NCI-H524 (cell line): ENCODE measurements at places on chromosomes 2 and 18.

GRCh38 chr2:26414311-26414710 is 12.6 kb downstream of the DRC1 start:
- peak; percentile 28 for DNase-seq

GRCh38 chr2:236178890-236179235 is 10.7 kb upstream of the GBX2 start:
- DNase-seq: no peak

DNA sequence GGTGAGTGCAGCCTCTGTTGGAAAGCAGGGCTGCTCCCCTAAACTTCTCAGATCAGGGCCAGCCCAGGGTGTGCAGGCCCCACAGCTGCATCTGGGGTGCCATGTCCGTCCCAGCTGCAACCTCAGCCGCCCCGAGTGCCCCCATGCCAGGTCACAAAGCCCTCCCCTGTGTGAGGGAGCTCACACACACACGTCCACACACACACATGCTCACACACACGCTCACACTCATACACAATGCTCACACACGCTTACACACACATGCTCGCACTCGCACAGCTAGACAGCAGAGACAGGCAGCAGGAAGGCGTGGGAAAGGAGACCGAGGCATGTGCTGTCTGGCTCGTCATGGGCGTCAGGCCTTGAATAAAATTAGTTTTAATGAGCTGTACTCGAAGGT is 55.4 kb downstream of the ADI1 start:
- no peak for DNase-seq

- no peak for DNase-seq
Measured at GRCh38 chr2:159186462-159186861, 100.0 kb downstream of the WDSUB1 start.

GRCh38 chr18:10487154-10487553 is 32.7 kb downstream of the APCDD1 start:
- DNase-seq: peak; percentile 52

DNA sequence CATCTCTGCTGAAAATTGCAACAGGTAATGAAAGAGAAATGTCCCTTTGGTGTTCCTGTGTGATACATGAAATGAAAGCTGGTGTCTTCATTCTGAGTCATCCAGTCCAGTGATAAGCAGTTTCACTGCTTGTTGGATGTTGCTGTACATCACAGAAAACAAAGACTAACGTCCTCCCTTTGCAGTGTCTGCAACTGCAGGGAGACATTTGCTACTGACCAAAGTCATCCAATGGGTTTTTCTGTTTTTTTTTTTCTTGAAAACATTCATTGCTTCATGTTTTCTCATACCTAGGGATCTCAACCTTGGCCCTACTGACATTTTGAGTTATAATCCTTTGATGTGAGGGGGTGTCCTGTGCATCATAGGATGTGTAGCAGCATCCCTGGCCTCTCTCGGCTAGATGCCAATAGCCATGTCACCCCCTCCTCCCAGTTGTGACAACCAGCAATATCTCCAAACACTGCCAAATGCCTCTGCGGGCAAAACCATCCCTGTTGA is 63.6 kb upstream of the FZD5 start:
- DNase-seq: no peak

GRCh38 chr2:27133195-27133875 is 1.1 kb downstream of the PREB start:
- no peak for DNase-seq

DNA sequence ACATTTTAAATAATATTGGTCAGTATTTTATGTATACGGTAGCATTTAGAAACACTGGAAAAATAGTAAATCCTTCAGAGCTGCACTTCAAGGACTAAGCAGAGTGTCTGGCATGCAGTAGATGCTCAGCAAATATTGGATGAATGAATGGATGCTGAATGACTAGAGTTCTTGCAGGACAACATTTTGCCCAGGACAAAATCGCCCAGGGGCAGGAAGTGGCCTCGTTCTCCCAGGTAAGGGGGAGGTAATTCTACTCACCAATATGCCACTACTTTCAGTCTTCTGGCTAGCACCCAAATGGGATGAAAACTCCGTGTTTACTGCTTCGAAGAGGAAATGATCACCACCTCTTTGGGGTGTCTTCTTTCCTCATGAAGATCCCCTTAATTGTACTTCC is 4.0 kb upstream of the DGUOK start:
- no peak for DNase-seq

GRCh38 chr2:230160112-230160660 is 59.6 kb downstream of the SP110 start:
- DNase-seq: peak; percentile 16

DNA sequence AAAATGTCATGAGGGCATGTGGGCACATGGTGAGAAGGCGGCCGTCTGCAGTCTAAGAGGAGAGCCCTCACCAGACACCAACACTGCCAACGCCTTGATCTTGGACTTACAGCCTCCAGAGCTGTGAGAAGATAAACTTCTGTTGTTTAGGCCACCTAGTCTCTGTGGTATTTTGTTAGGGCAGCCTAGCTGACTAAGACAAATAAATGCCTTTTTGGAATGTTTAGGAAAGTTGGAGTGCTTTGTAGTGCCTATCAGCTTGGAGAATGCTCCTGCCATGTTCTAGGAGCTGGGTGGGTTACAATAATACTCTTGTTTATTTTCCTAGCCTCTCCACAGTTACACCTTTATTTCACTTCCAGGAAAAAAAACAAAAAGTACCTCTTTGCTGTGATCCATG is 92.0 kb downstream of the SPP2 start:
- no peak for DNase-seq

DNA sequence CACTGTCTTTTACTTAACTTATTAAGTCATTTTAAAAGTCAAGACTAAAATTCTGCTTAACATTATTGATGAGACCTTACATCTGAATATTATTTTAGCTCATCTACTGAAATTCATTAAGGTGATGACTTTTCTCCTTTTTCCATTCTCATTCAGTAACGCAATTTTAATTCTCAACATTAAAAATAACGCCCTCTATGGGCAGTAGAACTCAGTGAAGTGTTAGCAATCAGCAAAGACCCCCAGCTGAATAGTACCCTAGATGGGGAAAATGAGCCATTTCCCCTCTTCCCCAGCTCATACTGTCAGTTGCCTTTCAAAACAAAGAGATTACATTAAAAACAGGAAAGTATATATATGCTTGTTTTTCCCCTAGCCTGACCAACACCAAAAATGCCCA is 203.3 kb downstream of the NR4A2 start:
- no peak for DNase-seq

DNA sequence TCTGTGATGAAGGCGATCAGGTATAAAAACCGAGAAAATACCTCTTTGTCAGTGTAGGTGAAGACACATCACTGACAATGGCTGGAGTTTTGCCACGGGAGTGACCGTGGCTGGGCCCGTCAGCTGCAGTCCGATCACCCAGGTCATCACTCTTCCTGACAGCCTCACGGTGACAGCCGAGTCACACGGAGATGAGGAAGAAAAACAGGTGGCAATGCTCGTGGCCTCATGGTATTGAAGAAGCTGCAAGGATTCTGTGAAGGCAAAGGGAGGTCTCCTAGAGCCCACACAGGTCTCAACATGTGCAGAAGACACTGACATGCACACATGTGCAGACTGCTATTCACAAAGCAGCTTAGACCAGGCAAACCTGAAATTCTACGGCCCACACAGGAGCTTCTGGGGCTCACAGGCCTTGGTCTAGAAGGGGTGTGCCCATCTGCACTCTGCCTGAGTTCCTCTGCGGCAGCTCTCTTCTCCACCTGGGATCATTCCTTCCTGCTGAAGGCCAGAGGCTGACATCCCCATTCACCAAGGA is 7.4 kb downstream of the COPS9 start:
- no peak for DNase-seq

DNA sequence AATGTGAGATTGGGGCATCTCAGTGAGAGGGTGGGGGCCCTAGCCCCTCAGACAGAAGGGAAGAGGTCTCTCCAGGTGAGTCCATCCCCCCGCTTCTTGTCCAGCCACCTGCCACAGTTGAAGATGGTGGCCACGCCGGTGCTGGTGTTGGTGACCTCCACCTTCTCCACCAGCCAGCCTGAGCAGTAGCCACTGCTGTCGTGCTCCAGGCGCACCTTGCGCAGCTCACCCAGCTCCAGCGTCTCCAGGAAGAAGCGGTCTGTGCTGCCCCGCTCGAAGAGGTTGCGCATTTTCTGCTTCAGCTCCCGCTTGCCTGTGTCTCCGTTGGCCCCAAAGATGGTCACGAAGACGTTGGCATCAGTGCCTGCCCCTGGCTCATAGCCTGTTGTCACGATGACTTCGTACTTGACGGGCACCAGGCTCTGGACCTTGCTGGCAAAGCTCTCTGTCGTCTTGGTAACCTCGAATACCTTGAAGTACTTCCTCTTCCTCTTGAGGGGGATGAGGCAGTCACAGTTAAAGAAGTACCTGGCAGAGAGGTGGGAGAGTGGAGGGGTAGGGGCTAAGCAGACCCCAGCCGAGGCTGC is 179.5 kb downstream of the LOXHD1 start:
- DNase-seq: no peak

- peak; percentile 75 for DNase-seq
Measured at GRCh38 chr2:223957092-223957851, at the start of gene MRPL44. Gene MRPL44, plus strand, starts transcription at chr2:223957463. Its CDS starts 10 bp downstream, at chr2:223957473.

DNA sequence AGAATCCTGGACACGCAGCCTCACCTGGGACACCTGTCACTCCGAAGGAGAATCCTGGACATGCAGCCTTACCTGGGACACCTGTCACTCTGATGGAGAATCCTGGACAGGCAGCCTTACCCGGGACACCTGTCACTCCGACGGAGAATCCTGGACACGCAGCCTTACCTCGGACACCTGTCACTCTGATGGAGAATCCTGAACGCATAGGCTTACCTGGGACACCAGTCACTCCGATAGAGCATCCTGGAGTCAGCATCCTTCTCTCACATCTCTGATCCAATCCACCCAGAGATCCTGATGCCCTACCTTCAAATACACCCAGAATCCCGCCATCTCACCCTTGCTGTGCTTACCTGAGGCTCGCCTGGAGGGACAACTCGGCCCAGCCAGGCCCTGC is 154.9 kb downstream of the NDUFA10 start:
- no peak for DNase-seq

- DNase-seq: peak; percentile 40
Measured at GRCh38 chr18:8264861-8265411, 344.3 kb upstream of the RAB12 start.

DNA sequence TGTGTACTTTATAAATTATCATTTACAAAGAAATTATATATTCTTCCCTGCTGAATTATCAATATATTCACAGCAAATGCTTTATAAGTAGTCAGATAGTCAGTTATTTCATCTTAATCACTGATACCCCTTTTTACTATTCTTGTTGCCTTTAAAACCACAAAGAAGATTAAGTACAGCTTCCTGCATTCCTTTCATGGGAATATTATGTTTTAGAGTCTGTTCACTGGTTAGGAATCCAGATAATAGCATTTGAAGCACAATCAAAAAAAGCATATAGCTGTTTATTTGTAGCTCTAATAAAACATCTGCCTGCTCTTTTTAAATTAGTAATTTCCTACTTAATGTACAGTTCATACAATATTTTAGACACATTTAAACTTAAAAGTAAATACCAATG is 508.9 kb downstream of the FBXO15 start:
- DNase-seq: no peak

DNA sequence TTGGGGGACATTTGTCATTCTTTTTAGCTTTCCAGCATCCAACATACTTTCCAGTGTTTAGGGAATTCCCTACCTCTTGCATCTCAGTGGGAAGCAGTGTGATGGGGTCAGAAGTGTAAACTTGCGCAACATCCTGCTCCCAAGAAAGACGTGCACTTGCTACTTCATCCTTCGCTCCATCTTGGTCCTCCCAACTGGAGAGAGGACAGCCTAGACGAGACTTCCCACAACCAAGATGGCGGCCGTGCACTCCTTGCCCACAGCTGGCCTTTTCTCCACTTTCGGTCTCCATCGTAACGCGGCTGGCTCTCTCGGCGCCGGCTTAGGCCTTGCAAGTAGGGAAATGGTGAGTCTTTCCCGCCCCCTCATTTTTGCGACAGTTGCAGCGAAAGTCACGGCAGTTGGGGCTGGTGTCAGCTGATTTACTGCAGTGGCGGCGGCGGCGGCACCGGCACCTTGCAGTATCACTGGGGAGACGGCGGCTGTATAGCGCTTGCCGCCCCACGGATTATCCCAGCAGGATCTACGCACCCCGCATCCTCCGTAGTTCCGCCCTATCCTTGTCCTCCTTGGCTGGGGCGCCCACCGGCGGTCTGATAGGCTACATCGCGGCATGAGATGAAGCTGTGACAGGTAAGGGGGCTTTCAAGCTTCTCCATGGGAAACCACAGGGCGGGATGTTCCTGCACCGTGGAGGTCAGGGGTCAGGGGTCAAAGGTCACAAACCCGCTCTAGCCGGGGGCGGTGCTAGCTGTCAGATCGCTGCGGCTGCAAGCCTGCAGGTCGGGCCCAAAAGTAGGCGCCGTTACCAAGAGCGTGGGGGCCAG is at the start of gene WDR7:
Gene WDR7, plus strand, starts transcription at position 416 of the 827 bp plus-strand sequence. CDS start 21,157 bp downstream, outside the sequence.
- DNase-seq: peak; percentile 98

DNA sequence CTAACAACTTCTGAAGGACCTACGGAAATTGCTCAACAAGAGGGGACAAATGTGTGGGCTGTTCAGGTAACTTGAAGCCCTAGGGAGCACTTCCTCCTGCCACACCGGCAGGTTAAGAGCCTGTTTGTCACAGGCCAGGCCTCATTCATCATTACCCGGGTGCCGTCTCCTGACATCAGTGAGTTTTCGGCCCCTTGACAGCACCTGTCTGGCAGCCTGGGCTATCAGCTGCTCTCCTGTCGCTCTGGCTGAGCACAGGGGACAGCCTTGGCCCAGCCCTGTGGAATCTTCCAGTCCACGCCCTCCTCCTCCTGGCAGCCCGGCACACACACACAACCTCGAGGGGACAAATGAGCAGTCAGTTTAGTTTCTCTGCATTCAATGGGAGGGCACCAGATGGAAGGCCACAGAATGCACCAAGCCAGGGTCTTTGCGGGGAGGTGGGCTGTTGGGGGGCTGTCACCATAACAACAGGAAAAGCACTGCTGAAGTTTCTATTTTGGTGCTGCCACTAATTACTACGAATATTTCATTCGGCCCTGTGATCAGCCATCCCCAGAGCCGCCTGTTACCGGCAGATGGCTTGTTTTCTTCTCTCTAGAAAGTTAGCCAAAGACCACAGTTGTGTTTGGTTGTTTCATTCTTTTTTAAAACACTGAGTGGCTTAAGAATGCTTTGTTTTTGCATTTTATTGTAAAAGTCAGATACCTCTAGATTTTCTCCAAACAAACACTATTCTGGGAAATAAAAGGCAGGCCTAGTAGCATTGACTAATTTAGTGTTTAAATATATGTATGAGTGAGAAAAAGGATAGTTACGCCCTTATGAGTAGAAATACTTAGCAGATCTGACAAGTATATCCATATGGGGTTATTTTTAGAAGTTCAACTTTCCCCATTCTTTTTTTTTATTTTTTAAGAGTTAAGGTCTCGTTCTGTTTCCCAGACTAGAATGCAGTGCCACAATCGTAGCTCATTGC is 189.9 kb upstream of the NDUFV2 start:
- no peak for DNase-seq
